Activated CD8-positive, alpha-beta T cell treated with anti-CD3 and anti-CD28 coated beads for 36 hours (primary cell): ENCODE measurements at places on chromosomes 5 and 9. TPM values are rescaled to one million over a fixed set of nuclear protein-coding genes. Genes with fewer than 3 reads are reported as not detected.
A peak's percentile ranks its signal among the peaks of the same experiment; 100 is the strongest.

The PCAT7 gene
- total RNA-seq: not detected

The SLC36A1 gene
- 3.5 TPM for total RNA-seq

The ADCY2 gene
- total RNA-seq: not detected

The SPINK6 gene
- not detected for total RNA-seq

The SAXO1 gene
- total RNA-seq: 0.07 TPM

The BNC2 gene
- total RNA-seq: not detected

DNA sequence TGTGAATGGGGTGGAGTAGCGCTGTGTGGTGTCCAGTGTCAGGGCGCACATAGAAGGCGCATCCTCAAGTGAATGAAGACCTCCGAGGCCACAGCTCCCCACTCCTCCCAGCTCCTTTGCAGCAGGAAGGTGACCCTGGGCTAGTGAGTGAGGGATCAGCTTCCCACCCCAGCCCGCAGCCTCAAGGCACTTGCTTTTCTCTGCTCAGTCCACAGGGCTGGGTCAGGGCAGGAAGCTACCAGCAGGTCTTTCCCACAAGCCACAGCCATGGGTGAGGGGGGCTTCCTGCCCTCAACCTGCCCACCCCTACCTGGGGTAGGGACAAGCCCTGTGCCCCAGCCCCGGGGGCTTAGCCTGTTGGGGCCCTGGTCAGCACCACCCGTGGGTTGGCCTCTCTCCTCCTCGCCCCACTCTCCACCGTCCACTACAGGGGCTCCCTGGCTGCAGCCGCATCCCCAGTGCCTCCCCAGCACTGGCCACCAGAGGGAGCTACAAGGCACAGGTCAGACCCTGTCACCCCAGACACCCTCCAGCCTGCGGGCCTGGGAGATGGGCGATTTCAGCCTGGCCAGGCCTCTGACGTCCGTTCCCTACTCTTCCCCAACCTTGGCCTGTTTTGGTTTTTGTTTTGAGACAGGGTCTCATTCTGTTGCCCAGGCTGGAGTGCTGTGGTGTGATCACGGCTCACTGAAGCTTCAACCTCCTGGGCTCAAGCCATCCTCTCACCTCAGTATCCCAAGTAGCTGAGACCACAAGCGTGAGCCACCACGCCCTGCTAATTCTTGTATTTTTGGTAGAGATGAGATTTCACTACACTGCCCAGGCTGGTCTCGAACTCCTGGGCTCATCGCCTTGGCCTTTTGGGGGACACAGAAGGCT is 1.3 kb upstream of the ABCA2 start:
- H3K36me3 ChIP-seq: no peaks in the 10 kb centered on the region
- H3K27me3 ChIP-seq: no peaks in the 10 kb centered on the region
- peak overlapping the region; percentile 63 for H3K4me3 ChIP-seq
- peak; percentile 84 for DNase-seq
- H3K4me1 ChIP-seq: peaks cover 46% of the 10 kb centered on the region

GRCh38 chr9:131603199-131603598 is 57.9 kb downstream of the PRRT1B start:
- no peak overlapping the region for H3K4me3 ChIP-seq
- DNase-seq: no peak
- H3K4me1 ChIP-seq: no peaks in the 10 kb centered on the region

DNA sequence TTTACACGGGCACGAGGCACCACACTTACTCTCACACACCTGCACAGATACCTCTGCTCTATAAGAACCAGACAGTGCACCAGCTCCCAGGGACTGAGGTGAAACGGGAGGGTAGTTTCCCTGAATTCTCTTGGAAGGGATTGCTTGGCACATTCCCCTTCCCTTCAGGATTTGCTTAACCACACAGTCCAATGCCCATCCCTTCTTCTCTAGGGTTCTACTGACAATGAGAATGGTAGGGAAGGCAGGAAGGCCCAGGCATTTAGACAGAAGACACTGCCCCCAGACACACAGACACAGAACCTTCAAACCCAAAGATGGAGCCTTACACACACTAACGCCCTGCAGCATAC is 704 bp upstream of the LHX6 start:
- peaks cover 25% of the 10 kb centered on the region for H3K27me3 ChIP-seq
- peaks cover 2% of the 10 kb centered on the region for H3K4me1 ChIP-seq
- H3K4me3 ChIP-seq: no peak overlapping the region
- H3K27ac ChIP-seq: no peak overlapping the region
- no peak for DNase-seq

DNA sequence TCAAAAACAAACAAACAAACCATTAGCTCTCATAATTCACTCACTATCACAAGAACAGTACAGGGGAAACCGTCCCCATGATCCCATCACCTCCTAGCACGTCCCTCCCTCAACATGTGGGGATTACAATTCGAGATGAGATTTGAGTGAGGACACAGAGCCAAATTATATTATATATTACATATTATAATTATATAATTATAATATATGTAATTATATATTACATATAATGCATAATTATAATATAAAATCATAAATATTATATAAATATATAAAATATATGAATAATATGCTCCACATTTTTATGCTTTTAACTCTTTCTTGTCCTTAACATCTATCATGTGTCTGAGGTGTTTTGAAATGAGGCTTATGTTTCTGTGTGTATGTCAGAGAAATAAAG is 3.4 kb upstream of the C9 start:
- H3K4me1 ChIP-seq: no peaks in the 10 kb centered on the region
- no peak overlapping the region for H3K27ac ChIP-seq
- DNase-seq: no peak
- peaks cover 1% of the 10 kb centered on the region for H3K27me3 ChIP-seq

DNA sequence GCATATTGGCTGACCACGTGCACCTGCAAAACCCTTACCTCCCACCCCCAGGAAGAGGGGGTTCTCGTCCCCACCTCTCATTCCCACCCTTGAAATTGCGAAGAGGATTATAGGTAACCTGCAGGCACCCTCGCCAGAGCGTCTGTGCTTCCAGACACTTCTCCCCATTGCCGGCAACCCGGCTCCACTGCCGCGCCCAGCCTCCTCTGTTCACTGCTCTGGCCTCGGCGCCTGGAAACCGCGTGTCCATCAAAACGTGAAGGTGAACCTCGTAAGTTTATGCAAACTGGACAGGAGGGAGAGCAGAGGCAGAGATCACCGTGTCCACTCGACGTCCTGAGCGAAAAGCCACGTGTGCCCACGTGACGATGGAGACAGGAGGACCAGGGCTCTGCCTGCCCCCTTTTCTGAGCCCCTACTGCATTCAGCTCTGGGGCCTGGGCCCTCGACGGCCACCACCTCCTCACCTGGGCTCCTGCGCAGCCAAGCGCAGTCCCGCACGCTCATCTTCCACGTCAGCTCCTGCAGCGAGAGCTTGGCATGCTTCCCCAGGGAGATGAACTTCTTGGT is 1.9 kb downstream of the TERT start:
- H3K36me3 ChIP-seq: peaks cover 16% of the 10 kb centered on the region
- no peak for DNase-seq
- no peaks in the 10 kb centered on the region for H3K27me3 ChIP-seq
- peaks cover 6% of the 10 kb centered on the region for H3K4me1 ChIP-seq
- H3K4me3 ChIP-seq: peak overlapping the region; percentile 17

GRCh38 chr5:127844581-127845021 is 141.4 kb downstream of the CCDC192 start:
- H3K36me3 ChIP-seq: no peaks in the 10 kb centered on the region
- H3K27me3 ChIP-seq: no peaks in the 10 kb centered on the region
- H3K27ac ChIP-seq: no peak overlapping the region
- H3K4me3 ChIP-seq: no peak overlapping the region

GRCh38 chr9:105883847-105884246 is 189.5 kb downstream of the TMEM38B start:
- no peaks in the 10 kb centered on the region for H3K36me3 ChIP-seq
- H3K27ac ChIP-seq: no peak overlapping the region
- DNase-seq: peak; percentile 11
- peaks cover 13% of the 10 kb centered on the region for H3K4me1 ChIP-seq
- H3K4me3 ChIP-seq: no peak overlapping the region

GRCh38 chr9:31137176-31138160 is 1247.0 kb upstream of the ACO1 start:
- no peaks in the 10 kb centered on the region for H3K36me3 ChIP-seq
- no peaks in the 10 kb centered on the region for H3K27me3 ChIP-seq
- DNase-seq: no peak
- no peak overlapping the region for H3K27ac ChIP-seq
- H3K4me3 ChIP-seq: no peak overlapping the region
- peaks cover 5% of the 10 kb centered on the region for H3K4me1 ChIP-seq
